ENCODE measurements at places on chromosomes 2 and 18. TPM values are rescaled to one million over a fixed set of nuclear protein-coding genes. Genes with fewer than 3 reads are reported as not detected.

GRCh38 chr2:183597841-183598240 lies 473.6 kb downstream of the NUP35 start:
- DNase-seq = no peak

GRCh38 chr2:46179037-46179621 lies 118.1 kb upstream of the EPAS1 start:
- peak; percentile 12 for DNase-seq

- no peak for DNase-seq
These were observed 17.1 kb downstream of the EPB41L5 start for GRCh38 chr2:120029672-120030640.

The GNAL gene
- 0.64 TPM for total RNA-seq

The UGT1A1 gene
- total RNA-seq = 0.28 TPM

The RRM2 gene
- 0.24 TPM for total RNA-seq

DNA sequence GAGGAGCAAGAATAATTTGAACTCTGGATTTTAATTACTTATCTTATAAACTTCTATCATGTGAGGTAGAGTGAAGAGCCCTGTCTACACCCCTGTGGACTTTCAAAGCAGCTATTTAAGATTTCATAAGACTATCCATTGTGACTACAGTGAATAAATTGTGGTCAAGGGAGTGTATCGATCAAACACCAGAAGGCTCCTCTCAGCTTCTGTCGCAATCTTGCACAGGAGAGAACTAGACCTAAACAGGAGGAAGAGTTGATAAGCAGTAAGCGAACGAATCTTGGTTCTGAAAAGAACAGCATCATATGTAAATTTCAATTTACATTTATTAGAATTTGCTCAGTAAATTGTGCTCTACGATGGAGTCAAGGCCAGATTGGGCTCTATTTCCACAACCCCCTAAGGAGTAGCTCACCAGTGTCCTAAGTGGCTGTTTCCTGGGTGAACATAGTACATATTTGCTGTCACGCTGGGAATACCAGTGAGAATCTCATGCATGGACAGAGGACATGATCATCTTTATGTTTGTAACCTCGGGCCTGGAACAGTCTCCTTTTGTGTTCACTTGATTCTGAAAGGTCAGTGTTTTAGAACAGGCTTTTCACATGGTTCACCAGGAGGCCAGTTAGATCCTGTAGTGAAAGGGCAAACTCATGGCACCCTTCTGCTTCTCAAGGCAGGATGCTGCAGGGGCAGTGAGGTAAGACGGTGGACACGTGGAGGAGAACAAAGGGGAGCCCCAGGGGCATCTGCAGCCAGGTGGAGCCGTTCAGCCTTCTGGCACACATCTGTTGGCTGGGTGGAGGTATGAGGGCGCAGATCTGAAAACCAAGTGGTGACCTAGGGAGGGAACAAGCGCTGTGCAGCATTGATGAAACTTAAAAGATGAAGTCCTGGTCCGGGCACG lies 33.3 kb downstream of the NPAS2 start:
- no peak for DNase-seq

The SPOPL gene
- total RNA-seq = 9.9 TPM

GRCh38 chr2:241074065-241074818 lies 27.8 kb downstream of the MTERF4 start:
- DNase-seq = peak; percentile 32

The TOGARAM2 gene
- total RNA-seq = 0.78 TPM

DNA sequence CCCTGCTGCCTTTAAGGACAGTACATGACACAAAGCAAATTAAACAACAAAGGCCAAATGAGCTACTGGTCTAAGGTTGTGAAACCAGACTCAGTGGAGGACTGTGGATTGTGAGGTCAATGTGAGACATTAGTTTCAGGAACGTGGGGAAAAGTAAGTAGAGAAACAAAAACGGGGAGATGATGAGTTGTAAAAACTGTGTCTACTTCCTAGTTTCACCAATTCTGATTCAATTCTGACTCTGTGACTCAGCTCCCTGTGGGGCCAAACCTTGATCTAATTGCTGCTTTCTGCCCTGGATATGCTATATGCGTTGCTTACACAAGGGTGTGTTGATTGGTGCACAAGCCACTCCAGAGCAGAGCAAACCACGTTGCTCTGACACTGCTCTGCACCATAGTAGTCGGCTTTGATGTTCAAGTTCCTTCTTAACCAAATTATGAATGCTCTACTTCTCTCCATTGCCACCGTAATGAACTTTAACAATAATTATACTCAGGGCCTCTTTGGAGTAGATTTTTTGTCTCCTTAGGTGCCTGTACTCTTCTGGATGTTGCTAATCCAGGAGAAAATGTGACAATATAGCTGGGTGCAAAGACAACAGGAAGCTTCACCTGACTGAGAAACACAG lies 1640.1 kb upstream of the CELF4 start:
- no peak for DNase-seq

- DNase-seq = no peak
These were observed 43.2 kb downstream of the NCKAP5 start for GRCh38 chr2:133525090-133525489.

- DNase-seq = no peak
These were observed 22.7 kb upstream of the GCG start for GRCh38 chr2:162174746-162175145.

The DTNA gene
- total RNA-seq = 27.1 TPM

DNA sequence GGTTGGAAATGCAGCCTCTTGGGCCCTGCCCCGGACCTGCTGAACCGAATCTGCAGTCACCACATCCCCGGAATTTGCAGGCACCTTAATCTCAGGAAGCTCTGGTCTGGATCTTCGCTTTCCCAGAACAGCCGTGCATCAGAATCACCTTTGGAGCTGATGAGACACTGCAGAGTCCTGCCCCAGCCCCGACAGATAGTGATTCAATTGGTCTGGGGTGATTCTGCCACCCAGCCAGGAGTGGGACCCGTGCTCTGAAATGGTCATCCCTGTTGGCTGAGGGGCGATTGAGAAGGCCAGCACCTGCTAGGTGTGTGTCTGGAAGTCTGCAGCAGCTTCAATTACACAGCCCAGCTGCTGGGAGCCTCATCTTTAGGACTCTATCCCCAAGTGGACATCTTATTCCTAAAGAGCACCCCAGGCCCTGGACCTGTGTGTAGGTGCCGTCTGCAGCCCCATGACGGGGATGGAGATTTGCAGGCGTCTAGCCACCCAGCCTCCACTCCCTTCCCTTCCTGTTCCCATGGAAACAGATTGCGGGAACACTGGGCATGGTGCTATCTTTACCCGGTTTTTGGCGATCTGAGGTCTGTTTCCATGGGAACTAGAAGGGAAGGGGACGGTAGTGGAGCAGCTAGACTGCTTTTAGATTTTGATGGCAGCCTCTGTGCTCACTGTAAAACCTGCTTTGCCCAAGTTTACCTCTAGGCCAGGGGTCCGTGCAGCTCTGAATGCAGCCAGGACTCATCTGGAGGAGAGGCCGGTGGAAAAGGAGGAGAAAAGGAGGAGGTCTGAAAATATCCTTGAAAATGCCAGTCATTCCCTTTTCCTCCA lies 156.1 kb downstream of the LDLRAD4 start:
- no peak for DNase-seq

- no peak for DNase-seq
These were observed 558.2 kb upstream of the TNP1 start for GRCh38 chr2:217418090-217418489.

DNA sequence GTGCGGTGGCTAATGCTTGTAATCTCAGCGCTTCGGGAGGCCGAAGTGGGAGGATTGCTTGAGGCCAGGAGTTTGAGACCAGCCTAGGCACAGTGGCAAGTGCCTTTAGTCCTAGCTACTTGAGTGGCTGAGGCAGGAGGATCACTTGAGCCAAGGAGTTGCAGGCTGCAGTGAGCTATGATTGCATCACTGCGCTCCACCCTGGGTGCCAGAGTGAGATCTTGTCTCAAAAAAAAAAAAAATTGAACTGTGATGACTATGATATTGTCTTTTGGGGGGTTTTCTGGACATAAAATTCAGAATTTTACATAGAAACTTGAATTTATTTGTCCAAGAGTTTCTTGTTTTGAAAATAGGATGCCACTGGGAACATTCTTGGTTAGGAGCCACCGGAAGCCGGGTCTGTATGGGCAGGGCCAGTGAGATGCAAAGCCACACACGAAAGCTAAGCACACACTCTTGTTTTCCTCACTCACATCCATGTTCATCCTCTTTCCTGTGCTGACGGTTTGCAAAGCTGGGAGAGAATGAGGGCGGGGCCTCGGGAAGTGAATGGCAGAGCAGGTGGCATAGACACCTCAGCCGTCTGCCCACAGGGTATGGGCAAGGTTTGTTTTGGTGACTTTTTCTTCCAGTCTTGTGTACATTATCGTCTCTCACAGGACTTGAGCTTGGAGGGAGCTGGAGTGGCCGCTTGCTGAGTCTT lies 12.6 kb downstream of the AGAP1 start:
- no peak for DNase-seq

GRCh38 chr2:240623531-240624010 lies 1.7 kb upstream of the GPR35 start:
- DNase-seq = no peak

DNA sequence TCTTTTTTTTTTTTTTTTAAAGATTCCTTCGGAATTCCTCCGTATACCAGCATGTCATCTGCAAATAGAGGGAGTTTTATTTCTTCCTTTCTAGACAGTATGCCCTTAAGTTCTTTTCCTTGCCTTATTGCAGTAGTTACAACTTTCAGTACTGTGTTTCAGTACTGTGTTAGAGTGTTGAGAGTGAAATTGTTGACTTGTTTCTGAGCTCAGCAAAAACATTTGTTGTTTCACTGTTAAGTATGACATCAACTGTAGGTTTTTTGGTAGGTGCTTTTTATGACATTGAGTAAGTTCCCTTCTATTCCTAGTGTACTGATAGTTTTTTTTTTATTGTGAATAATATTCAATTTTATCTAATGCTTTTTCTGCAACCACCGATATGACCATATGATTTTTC lies 43.9 kb downstream of the ACVR2A start:
- DNase-seq = no peak

GRCh38 chr18:25895518-25895917 lies 194.9 kb downstream of the SS18 start:
- DNase-seq = no peak

GRCh38 chr18:44580159-44580558 lies 100.5 kb upstream of the SETBP1 start:
- DNase-seq = no peak

DNA sequence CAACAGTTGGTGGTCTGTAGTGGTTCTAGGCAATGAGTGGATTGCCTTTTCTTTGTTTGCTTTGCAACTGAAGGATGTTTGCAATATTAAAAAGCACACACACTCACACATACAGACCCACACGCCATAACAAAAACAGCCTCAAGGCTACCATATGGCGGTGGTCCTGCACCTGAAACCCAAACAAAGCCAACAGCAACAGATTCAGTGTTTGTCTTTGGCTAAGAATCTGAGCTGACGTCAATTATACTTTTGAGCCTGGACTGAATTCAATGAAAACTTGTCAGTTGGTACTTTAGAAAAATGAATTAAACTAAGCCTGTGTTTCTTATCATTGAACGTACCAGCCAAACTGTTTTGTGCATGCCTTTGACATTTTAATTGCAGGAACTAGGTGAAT lies 65.0 kb upstream of the NYAP2 start:
- peak; percentile 42 for DNase-seq

DNA sequence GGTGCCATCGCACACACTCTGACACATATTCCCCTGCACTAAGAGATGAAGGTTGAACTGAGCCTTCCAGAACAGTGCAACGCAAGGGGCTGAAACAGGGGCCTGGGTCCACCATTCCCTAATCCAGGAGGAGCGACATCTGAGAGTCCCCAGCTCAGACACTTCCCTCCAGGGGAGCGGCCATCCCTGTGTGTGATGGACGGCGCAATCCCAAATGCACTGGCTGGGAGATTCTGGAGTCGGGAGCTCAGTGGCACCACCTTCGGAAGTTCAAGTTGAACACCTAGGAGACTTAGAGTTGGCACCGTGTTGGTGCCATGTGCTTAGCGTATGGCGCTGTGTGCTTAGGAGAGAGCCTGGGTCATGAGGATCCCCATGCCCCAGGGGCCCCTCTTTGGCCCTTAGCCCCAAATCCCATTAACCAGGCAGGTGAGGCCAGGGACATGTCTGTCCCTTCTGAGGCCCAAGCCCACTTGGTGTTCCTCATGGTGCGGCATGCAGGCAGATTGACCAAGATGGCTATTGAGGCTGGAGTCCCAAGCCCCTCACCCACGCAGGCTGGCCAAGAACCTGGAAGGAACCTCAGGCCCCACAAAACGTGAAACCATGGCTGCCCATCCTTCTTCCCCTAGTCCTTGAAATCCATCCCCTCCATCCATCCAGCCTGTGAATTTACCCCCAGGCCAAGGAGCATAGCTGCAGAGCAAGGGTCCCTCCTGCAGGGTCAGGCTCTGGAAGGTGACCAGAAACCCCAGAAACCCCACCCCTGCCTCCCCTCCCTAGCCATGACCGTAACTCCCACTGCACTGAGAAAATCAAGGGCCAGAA lies 114.1 kb upstream of the OTOS start:
- DNase-seq = peak; percentile 31

The NT5C1B gene
- not detected for total RNA-seq

DNA sequence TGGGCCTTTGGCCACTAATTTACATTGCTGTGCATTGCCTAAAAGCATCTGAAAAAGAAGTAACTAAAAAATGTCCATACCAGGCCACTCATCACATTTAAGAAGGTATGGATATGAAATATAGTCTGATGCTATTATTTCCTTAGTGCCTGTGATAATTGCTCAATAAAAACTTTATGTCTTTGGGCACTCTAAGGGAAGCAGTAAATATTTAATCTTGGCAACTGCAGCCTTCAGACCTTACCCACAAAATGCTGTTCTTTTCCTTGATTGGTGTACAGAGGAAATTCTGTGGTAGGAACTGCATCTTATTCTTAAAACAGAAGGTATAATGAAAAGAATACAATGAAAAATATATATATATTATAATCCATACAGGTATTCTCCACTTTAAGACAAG lies 125.8 kb upstream of the RASGRP3 start:
- DNase-seq = no peak

DNA sequence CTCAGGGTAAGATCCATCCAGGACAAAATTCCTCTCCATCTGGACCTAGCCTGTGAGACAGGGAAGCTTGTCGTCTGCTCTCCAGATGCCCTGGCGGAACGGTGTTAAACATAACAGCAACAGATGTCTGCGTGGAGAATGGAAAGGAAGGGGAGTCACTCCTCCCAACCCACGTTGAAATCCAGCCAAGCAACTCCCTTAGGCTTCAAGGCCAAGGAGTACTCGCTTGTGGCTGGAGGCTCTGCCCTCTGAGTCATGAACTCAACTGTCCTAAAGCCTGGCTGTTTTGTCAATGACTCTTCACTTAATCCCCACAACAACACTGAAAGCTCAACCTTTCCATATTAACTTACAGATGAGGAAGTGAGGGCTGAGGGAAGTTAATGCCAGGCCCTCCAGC lies 42.2 kb downstream of the TPO start:
- no peak for DNase-seq

The KATNAL2 gene
- 1.2 TPM for total RNA-seq

The CCDC142 gene
- 11.6 TPM for total RNA-seq

DNA sequence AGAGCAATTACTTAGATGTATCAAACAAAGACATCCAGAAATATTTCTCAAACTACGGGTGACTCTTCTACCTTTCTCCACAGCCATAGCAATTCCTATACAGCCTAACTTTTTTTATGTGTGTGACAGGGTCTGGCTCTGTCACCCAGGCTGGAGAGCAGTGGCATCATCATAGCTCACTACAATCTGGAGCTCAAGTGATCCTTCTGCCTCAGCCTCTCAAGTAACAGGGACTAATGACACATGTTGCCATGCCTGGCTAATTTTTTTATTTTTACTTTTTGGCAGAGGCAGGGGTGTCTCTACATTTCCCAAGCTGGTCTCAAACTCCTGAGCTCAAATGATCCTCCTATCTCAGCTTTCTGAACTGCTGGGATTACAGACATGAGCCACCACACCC lies 328.9 kb upstream of the NT5C1B start:
- no peak for DNase-seq

- no peak for DNase-seq
These were observed 1632.5 kb downstream of the LRP1B start for GRCh38 chr2:140498360-140498759.

Measured in pancreas (tissue), 10 donors.